Melanocyte of skin (primary cell): ENCODE measurements at places on chromosomes 3 and 15. TPM values are rescaled to one million over a fixed set of nuclear protein-coding genes. Genes with fewer than 3 reads are reported as not detected.

The SLC28A2 gene
- total RNA-seq = not detected in 2 replicates

The DUOXA2 gene
- not detected in 2 replicates for total RNA-seq

The UPK1B gene
- not detected in 2 replicates for total RNA-seq

The WDR76 gene
- total RNA-seq = 20.6 and 22.5 TPM in 2 replicates

The SEMA3B gene
- 5.3 and 12.5 TPM in 2 replicates for total RNA-seq

The IL12A gene
- total RNA-seq = not detected in 2 replicates

The EEF1AKMT4 gene
- 9.0 and 9.4 TPM in 2 replicates for total RNA-seq

The TRH gene
- not detected in 2 replicates for total RNA-seq

The CTXND1 gene
- total RNA-seq = 8.6 and 10.2 TPM in 2 replicates

The SPTSSB gene
- total RNA-seq = not detected in 2 replicates

The UCN2 gene
- 0.34 and 2.9 TPM in 2 replicates for total RNA-seq

The IQCH gene
- total RNA-seq = 1.4 and 1.7 TPM in 2 replicates

The IL20RB gene
- 0.62 and 0.67 TPM in 2 replicates for total RNA-seq

The FGF7 gene
- total RNA-seq = under 0.01 TPM in 1 of 2 replicates, not detected in the other

The FBXO40 gene
- not detected in 2 replicates for total RNA-seq

The PAQR9 gene
- not detected in 2 replicates for total RNA-seq

The GATA2 gene
- total RNA-seq = not detected in 2 replicates

The TMEM108 gene
- under 0.01 and 0.15 TPM in 2 replicates for total RNA-seq

The DPPA2 gene
- not detected in 2 replicates for total RNA-seq

The PYGO1 gene
- total RNA-seq = 8.9 and 10.5 TPM in 2 replicates

The LZTFL1 gene
- 12.0 and 16.0 TPM in 2 replicates for total RNA-seq

The ROBO2 gene
- total RNA-seq = 25.0 and 35.0 TPM in 2 replicates

The OSBPL10 gene
- 62.3 and 75.1 TPM in 2 replicates for total RNA-seq

The SYNPR gene
- total RNA-seq = not detected in 2 replicates

The SOX14 gene
- not detected in 2 replicates for total RNA-seq

The DCUN1D1 gene
- 26.8 and 34.2 TPM in 2 replicates for total RNA-seq

The HTR3E gene
- total RNA-seq = not detected in 2 replicates

The SLC28A1 gene
- not detected in 2 replicates for total RNA-seq

The NEK11 gene
- total RNA-seq = 2.0 and 2.9 TPM in 2 replicates

The EOMES gene
- total RNA-seq = 5.1 and 5.9 TPM in 2 replicates

The CASR gene
- total RNA-seq = not detected in 2 replicates

The LRRC34 gene
- total RNA-seq = 5.2 and 10.2 TPM in 2 replicates

The FRMD5 gene
- total RNA-seq = 11.9 and 14.7 TPM in 2 replicates

The KIF7 gene
- 4.2 and 5.7 TPM in 2 replicates for total RNA-seq

The CCDC54 gene
- not detected in 2 replicates for total RNA-seq

The LAMB2 gene
- 149 and 180 TPM in 2 replicates for total RNA-seq

The ADGRG7 gene
- 0.15 TPM in 1 of 2 replicates, not detected in the other for total RNA-seq

The TEX55 gene
- not detected in 2 replicates for total RNA-seq

The GPR149 gene
- total RNA-seq = not detected in 2 replicates

The LRTM1 gene
- total RNA-seq = not detected in 2 replicates
